IMR-90 (cell line): ENCODE measurements at places on chromosomes 1 and 21. TPM values are rescaled to one million over a fixed set of nuclear protein-coding genes. Genes with fewer than 3 reads are reported as not detected.
A peak's percentile ranks its signal among the peaks of the same experiment; 100 is the strongest.

DNA sequence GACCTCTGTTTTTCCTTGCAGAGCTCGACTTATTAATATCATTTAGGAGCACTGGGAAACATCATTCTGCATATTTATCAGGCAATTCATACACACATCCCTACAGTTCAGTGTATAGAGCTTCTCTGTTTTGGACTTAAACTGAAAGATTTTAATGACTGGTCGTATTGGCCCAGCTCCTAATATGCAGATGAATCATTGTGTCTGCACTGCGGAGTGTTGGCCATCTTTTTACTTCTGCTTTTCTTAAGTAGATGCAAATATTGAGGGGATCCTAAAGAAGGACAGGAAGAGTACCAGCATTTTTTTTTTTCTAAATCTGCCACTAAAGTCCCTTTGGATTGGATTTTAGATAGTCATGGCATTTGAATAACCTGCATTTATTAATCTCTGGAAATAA, 154.8 kb downstream of the BACH1 start:
- DNase-seq: no peak

DNA sequence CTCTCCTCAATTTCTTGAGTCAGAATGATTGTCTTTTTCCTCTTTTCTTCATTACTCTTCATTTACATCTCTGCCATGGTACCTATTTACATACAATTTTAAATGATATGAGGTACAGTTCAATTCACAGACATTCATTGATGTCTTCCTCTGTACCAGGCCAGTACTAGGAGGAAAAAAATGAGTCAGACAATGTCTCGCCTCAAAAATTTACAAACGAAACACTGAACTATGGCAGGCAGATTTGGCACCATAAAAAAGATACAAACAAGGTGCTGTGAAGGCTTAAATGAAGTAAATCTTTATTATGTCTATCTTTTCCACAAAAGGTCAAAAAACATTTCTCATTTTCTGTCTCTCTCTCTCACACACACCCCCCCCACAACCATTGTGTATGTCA, 71.0 kb downstream of the RGS13 start:
- peak; percentile 19 for DNase-seq

GRCh38 chr1:201648907-201649721, 110.2 kb downstream of the NAV1 start:
- peak; percentile 40 for DNase-seq

GRCh38 chr1:69409731-69410456, 157.8 kb upstream of the LRRC7 start:
- no peak for DNase-seq

DNA sequence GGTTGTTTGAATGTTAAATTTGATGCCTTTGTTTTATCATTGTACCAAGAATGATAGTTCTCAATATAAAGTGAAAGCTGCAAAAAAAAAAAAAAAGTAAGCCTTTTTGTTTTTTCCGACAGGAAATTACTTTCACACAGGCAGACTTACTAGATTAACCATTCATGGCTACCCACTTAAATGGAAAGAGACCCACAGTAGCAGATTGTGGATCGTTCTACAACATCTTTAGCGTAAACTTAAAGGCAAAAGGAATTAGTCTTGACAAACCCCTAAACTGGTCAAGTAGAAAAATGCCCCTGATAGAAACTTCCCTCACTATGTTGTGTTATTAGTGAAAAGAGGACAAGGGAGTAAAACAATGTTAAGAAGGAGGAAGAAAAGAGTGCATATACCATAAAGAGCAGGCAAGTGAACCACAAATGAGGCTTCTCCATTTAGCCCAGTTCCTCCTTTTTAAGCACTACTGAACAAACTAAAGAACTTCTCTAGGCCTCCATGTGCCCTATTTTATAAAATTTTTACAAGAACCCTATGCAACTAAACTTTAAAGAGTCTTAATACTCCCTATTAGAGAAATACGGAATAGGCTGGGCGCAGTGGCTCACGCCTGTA, 1560.3 kb downstream of the MRPL39 start:
- DNase-seq: no peak

GRCh38 chr21:44436958-44437357, 18.4 kb upstream of the LRRC3 start:
- no peak for DNase-seq

GRCh38 chr1:110668549-110668948, 6.2 kb downstream of the KCNA3 start:
- no peak for DNase-seq

The E2F2 gene
- 0.39 and 0.51 TPM in 2 replicates for polyA plus RNA-seq
